ENCODE measurements at places on chromosomes 1 and 21. TPM values are rescaled to one million over a fixed set of nuclear protein-coding genes. Genes with fewer than 3 reads are reported as not detected.

C4BPA gene
- total RNA-seq = 3.6 TPM

- no peak for DNase-seq
Measured at GRCh38 chr1:193435781-193436180, 249.4 kb upstream of the B3GALT2 start.

BEND5 gene
- 2.7 TPM for total RNA-seq

CYP4B1 gene
- total RNA-seq = 47.8 TPM

NES gene
- 173 TPM for total RNA-seq

GRCh38 chr1:64703600-64703999 lies 41.3 kb upstream of the RAVER2 start:
- no peak for DNase-seq

RAB7B gene
- total RNA-seq = 5.1 TPM

WNT3A gene
- not detected for total RNA-seq

- no peak for DNase-seq
Measured at GRCh38 chr1:155192346-155193274, 15.1 kb downstream of the THBS3 start.

GRCh38 chr1:179707406-179707805 lies 35.7 kb upstream of the FAM163A start:
- DNase-seq = no peak

DNA sequence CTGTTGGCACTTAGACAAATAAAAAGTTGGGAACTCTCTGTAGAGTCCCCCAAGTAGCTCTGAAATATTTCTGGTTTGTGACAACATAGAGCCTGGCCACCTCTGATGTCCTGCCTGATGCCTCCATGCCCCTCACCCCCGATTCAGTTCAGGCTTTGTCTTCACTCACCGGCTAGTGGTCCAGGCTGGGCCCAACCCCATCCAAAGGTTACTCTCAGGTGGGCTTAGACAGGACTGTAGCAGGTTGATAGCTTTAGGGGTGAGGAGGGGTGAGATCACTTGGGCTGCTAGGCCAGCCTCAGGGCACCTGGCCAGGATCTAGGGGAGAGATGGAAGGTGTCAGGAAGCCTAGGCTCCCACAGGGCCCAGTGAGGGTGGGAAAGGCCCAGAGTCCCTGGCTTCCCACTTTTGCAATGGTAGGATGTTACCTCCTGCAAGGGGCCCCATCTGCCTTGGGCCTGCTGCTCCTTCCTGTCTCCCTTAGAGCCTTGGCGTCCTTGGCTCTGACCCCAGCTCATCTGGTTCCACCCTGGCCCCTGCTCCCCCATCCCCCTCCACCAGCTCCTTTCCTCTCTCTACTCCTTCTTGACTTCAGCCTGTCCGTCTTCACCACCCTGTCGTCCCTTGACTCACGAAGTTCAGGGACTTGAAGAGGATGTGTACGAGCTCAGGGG lies 6.7 kb downstream of the EPS8L3 start:
- no peak for DNase-seq

BATF3 gene
- 0.96 TPM for total RNA-seq

DNA sequence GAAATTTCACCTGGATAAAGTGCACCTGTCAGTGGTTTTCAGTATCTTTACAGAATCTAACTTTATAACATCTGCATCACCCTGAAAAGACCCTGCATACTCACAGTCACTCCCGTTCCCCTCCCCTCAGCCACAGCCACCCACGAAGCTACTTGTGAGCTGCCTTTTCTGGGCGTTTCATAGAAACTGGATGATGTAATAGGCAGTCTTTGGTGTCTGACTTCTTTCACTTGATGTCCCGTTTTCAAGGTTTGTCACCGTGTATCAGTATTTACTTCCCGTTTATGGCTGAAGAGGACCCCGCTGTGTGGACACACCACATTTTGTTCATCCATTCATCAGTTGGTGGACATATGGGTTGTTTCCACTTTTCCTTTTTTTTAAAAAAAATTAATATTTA lies 47.8 kb upstream of the LRRC3 start:
- no peak for DNase-seq

Measured in right atrium auricular region (tissue), 2 donors.